ENCODE measurements at places on chromosomes 3 and 15.

DNA sequence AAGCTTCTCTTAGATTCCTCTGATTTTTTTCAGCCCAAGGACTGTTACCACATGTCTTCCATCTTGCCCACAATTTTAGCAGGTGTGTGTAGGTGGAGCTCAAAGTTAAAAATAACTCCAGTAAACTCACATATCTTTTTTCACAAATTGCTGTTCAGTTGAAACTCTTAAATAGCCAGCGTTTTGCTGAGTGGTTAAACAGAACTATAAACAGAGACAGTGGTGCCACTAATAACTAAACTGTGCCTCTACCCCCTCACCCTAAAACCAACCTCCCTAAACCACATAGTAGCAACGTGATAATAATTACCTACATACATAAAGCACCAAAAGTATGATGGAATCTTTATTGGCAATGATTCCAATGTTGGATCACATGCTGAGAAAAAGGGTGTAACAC, 525.1 kb downstream of the PDCD6IP start:
- peak; percentile 92 for DNase-seq

DNA sequence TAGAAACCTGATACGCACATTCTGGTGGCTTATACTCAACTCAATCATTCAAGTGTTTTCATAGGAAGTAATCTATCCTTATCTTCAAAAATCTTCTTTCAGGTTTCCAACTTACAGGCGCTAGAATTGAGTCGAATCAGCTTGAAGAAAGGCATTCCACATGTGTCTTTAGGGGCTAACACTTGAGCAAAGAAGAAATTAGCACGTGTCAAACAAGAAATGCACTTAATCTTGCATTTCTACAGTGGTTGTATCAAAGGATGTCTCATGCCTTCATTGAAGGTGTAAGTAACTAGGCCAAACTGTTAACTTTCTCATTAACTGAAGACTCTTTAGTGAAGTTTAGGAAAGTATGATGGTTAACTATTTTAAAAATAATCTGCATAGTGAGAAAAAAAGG, 557.6 kb downstream of the MAGI1 start:
- DNase-seq, result no peak

- DNase-seq, result no peak
Measured at GRCh38 chr3:195802261-195802701, 9.4 kb downstream of the MUC4 start.

DNA sequence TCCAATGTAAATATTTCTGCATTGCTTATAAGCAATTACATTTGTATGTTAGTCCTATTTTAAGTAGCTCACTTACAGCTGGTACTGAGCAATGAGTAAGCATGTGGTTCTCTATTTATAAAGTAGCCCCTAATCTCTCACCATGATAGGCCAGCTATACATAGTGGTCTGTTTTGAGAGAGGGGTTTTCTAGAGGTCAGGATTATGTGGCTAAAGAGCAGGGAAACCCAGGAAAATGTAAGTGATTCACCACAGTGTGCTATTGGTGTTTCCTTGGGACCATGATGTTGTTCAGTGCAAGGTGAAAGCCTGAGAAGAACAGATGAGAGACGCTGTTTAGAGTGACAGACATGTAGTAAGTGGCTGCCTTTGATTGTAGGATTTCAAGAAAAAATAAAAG, 26.4 kb downstream of the RBMS3 start:
- no peak for DNase-seq

- DNase-seq, result no peak
Measured at GRCh38 chr3:32734756-32735155, 49.8 kb downstream of the CNOT10 start.

Data from MM.1S (cell line).